Testis (tissue), 5 donors: ENCODE measurements at places on chromosomes 5 and 9. TPM values are rescaled to one million over a fixed set of nuclear protein-coding genes. Genes with fewer than 3 reads are reported as not detected.

- H3K27ac ChIP-seq, result no peak overlapping the region
- DNase-seq, result no peak
- H3K4me3 ChIP-seq, result no peak overlapping the region
- peaks cover 2% of the 10 kb centered on the region for H3K4me1 ChIP-seq
- no peaks in the 10 kb centered on the region for H3K36me3 ChIP-seq
Measured at GRCh38 chr5:58753446-58753845, 170.6 kb downstream of the RAB3C start.

GRCh38 chr5:147805030-147805454 is 22.5 kb upstream of the JAKMIP2 start:
- no peaks in the 10 kb centered on the region for H3K4me1 ChIP-seq
- H3K4me3 ChIP-seq, result no peak overlapping the region
- no peaks in the 10 kb centered on the region for H3K36me3 ChIP-seq
- H3K27me3 ChIP-seq, result no peaks in the 10 kb centered on the region
- no peak for DNase-seq

GRCh38 chr5:9288234-9288633 is 257.6 kb downstream of the SEMA5A start:
- peak overlapping the region; percentile 51 for H3K27ac ChIP-seq
- no peak overlapping the region for H3K4me3 ChIP-seq
- peak; percentile 54 for DNase-seq
- H3K36me3 ChIP-seq, result no peaks in the 10 kb centered on the region

DNA sequence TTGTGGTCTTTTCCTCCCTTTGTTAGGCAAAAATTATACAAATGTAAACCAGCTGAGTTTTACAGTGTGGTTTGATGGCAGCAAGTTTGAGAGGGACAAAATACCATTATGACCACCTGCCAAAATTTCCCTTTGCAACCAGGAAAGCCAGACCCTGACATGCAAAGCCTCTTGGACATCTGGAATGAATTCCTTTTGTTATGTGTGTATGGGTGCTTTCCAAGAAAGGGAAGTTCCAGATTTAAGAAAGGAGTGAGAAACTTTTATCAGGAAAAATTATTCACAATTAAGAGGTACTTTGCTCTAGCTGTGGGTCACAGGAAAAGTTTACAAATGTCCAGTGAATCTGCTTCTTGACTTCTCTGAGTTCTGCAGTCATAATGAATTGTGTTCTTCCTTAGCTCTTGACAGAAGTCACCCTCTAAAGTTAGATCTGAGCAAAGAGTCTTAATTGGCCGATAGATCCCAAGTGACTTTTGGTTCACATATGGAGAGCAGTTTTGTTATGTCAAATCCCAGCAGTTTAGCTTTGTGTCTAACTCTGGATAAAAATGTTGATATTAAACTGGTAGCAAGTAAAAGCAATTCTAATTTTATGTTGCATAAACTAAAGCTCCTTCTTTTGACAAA is 295.9 kb upstream of the ZNF608 start:
- H3K36me3 ChIP-seq, result no peaks in the 10 kb centered on the region
- H3K4me3 ChIP-seq, result no peak overlapping the region
- H3K27me3 ChIP-seq, result no peaks in the 10 kb centered on the region
- peaks cover 3% of the 10 kb centered on the region for H3K4me1 ChIP-seq
- no peak for DNase-seq
- no peak overlapping the region for H3K27ac ChIP-seq

GRCh38 chr5:178931846-178932760 is 8.9 kb upstream of the ZNF454 start:
- no peaks in the 10 kb centered on the region for H3K4me1 ChIP-seq
- H3K27ac ChIP-seq, result no peak overlapping the region
- no peak overlapping the region for H3K4me3 ChIP-seq
- DNase-seq, result no peak

RNF44 gene
- 64.7 TPM for total RNA-seq
